HS-27A (cell line): ENCODE measurements at places on chromosomes 7 and 10.

DNA sequence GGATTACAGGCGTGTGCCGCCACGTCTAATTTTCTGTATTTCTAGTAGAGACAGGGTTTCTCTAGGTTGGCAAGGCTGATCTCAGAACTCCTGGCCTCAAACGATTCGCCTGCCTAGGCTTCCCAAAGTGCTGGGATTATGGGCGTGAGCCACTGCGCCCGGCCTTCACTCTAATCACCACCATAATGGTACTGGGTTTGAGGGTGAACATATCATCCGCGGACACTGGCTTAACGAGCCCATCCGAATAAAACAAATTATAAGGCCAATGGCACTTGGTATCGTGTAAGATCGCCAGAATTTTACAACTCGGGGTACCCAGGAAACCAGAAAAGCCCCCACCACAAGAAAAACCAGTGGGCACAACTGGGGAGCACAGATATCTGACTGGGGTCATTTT is 580 bp downstream of the FAM200A start:
- no peak for DNase-seq

DNA sequence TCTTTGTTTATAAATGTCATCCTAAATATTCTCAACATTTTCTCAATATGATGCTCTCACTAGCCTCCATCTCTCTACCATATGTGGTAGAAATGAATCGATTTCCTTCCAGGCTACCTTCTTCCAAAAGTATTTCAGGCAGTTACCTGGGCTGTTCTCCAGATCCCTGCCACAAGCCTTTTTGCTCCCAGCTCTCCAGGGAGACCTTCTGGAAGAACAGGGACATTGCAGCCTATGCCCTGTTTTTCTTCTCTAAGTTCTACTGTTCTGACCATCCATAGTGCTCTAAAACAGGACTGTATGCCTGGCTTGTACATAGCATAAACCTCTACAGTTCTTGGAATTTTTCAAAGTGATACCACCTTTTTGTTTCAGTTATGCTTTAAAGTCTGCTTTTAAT is 552.8 kb downstream of the ANKRD7 start:
- DNase-seq, result no peak

GRCh38 chr7:96786261-96786997 is 76.8 kb upstream of the SEM1 start:
- DNase-seq, result no peak

- no peak for DNase-seq
Measured at GRCh38 chr10:7258948-7259523, 151.8 kb downstream of the SFMBT2 start.

DNA sequence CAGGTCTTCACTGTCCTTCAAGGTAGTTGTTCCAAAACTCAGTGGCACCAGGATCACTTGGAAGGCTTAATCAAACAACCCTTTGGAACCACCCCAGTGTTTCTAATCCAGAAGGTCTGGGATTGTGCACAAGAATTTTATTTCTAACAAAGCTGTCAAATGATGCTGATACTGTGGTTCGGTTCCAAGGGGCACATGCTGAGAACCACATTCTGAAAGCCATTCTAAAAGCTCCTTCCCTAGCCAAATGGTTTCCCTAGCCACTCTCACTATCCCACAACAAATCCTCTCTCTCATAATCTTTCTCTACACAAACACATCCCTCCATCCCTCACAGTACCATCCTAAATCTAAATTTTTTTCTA is 52.1 kb downstream of the MACC1 start:
- DNase-seq, result no peak

- DNase-seq, result no peak
Measured at GRCh38 chr7:38070718-38071117, 107.3 kb upstream of the STARD3NL start.

- no peak for DNase-seq
Measured at GRCh38 chr10:100025576-100025975, 15.8 kb upstream of the DNMBP start.

- no peak for DNase-seq
Measured at GRCh38 chr10:14014423-14014822, 316.3 kb downstream of the FRMD4A start.

GRCh38 chr10:120076996-120077706 is 184.6 kb downstream of the SEC23IP start:
- DNase-seq, result no peak
